ENCODE measurements at places on chromosomes 3 and 15.

DNA sequence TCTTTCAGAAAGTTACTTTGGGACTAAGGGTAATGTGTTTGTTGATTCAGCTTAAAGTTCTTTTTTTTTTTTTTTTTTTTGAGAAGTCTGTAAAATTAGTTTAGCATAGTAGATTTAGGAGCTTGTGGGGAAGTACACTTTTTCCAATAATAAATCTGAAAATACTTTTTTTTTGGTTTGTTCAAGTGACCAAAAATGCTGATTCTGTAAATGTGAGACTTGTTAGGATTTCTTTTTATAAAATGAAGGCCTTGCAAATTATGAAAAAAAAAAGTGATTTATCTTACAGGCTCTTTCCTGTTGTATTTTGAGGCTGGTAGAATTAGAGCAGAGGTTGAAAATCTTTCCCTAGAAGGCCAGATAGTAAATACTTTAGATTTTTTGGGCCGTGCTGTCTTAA lies 7.6 kb downstream of the OXNAD1 start:
- no peak for DNase-seq

DNA sequence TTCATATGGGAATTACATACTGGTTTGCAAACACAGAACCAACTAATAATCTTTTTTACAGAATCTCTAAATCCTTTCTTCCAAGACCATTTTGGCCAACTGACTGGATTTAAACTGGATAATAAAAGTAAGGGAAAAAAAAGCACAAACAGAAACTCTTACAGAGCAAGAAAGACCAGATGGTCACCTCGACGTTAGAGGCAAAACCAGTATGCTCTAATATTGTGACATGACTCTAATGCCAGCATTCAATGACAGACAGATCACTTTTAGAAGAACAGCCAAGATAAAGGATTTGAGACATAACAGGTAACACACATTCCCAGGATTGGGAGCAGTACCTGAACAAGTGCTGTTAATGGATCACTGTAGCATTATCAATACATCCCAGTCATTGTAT lies 50.9 kb downstream of the DHX36 start:
- no peak for DNase-seq

DNA sequence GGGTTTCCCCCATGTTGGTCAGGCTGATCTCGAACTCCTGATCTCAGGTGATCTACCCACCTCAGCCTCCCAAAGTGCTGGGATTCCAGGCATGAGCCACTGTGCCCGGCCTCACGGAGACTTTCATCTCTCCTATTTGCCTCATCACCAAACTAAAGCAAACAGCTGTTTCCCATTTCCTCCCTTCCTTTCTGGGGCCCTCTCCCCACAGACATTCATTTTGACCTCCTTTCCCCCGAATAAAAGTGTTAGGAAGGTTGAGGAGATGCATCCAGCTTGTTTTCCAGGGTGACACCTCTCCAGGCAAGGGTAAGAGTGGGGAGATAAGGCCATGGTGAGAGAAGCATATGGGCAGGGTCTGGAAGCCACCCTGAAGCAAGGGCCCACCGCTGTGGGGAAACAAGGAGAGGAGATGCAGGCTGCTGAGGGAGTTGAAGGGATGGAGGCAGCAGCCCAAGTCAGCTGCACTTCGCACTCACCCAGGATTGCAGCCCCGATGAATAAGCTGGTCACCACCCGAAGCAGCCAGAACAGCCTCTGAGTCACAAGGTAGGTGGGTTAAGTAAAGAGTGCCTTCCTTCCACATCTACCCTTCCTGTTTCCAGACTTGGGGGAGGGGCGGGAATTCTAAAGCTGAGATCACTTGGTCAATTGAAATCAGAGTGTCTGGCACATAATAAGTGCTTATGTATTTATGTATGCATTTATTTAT lies 7.7 kb downstream of the DUOXA2 start:
- DNase-seq, result no peak

- DNase-seq, result no peak
Observed at GRCh38 chr3:46693892-46694226, 380 bp upstream of the ALS2CL start.

DNA sequence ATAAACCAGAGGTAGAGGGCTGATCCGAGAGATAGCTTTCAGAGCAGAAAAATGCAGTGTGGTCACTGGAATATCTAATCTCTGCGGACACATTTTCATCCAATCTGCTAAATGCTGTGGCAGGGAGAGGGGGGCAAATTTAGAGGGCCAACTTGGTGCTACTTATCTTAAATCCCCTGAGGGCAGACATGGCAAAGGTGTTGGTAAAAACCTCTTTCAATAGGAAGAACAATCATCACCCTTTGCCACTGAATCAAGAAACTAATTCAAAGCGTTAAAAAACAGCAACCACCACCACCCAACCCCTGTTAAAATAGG lies 152.9 kb downstream of the MECOM start:
- DNase-seq, result no peak

DNA sequence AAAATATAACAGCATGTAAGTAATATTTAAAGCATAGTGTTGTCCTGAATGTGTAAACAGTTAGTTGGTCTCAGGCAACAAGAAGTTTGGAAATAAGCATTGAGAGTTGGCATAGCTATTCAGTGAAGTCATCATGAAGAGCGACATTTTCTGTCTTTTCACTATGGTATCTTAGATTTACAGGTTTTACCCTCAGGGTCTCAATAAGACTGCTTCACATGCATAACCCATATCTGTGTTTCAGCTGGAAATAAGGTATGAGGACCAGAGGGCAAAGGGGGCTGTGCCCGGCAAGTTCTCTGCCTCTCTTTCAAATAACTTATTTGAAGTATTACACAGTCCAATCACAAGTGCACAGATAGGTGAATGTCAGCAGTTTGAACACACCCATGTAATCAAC lies 290.2 kb upstream of the CNTN3 start:
- no peak for DNase-seq

DNA sequence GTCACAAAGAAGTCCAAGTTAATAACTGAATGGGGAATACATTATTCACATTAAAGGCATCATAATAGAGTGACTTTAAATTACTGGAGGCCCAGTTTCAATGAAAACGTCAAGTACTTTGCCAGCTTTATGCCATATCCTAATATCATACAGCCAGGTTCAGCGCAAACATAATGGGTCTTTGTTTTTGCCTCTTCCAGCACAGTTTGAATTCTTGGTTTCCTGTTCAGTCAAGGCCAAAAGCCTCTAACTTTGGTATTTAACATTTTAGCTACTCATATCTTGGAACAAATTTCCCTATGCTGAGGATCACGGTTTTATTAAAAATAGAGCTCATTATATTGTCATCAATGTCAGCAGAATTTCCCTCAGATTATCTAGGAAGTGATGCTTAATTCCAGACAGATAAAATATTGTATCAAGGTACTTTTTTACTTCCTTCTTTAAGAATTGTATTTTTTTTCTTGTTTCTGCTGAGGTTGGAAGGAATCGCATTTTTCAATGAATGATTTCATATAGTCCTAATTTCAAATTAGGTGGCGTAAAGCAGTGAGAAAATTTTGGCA lies 269.2 kb downstream of the THRB start:
- DNase-seq, result no peak

- no peak for DNase-seq
Observed at GRCh38 chr3:171390051-171390941, 69.9 kb downstream of the TNIK start.

DNA sequence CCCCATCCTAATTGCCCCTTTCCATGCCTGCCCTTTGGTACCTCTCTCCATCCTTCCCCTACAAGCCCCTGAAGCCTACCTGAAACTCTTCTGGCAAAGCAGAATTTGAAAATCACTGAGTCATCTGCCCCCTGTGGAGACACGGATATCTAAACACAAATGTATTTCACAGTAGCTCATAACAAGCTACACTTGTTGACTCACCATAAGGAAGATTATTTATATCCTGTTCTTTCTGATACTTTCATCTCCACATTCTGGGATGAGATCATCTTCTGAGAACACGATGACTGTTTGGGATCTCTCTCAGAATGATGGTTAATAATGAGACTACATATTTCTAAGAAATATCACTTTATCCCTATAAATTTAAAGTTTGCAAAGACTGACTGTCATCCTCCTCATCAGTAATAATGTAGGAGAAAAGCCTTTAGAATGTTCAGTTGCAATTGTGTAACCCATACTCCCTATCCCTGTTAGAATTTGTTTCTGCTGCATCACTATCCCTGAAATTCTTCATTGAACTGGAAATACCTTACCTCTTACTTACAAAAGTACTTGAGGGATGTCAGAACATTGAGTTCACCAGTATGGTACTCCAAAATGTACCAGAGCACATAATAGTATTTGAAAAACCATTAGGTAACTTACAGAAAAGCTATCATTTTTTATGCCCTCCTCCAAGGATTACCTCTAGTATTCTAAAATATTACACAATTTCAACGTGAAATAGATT lies 116.1 kb upstream of the IL12A start:
- DNase-seq, result no peak
